Cerebellar cortex (tissue), 1 donor: ENCODE measurements at places on chromosomes 16 and 17.
A peak's percentile ranks its signal among the peaks of the same experiment; 100 is the strongest.

DNA sequence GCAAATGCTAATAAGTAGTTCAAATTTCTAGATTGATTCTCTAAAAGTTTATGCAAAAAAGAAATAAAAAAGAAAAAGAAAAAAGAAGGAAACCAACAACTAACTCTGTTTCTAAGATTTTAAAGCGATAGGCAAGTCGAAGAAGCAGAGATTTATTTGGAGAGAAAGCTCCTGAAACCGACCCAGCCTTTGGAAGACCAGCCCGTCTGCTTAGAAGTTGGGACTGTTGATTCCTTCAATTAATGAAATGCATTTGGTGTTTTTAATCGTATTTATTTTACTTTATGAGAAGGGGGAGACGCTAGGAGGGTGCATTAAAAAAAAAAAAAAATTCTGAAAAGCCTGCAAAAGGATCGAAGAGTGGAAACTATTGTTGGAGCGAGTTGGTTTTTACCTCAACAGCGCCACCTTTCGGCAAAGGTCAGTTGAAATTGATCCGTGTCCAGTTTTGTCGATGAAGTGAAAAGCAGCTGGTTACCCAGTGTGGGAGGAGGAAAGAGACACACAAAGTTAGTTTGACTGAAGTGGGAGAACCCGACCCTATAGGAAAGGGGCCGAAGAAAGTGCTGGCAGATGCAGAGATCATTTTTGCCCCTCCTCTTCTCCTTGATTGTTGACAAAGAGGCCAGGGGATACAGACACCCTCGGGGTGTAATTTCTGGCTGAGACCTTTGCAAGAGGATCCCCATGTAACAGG lies 1.5 kb upstream of the MAF start:
- peak; percentile 85 for DNase-seq

- DNase-seq, result no peak
Observed at GRCh38 chr16:49698931-49699840, 156.7 kb downstream of the ZNF423 start.

DNA sequence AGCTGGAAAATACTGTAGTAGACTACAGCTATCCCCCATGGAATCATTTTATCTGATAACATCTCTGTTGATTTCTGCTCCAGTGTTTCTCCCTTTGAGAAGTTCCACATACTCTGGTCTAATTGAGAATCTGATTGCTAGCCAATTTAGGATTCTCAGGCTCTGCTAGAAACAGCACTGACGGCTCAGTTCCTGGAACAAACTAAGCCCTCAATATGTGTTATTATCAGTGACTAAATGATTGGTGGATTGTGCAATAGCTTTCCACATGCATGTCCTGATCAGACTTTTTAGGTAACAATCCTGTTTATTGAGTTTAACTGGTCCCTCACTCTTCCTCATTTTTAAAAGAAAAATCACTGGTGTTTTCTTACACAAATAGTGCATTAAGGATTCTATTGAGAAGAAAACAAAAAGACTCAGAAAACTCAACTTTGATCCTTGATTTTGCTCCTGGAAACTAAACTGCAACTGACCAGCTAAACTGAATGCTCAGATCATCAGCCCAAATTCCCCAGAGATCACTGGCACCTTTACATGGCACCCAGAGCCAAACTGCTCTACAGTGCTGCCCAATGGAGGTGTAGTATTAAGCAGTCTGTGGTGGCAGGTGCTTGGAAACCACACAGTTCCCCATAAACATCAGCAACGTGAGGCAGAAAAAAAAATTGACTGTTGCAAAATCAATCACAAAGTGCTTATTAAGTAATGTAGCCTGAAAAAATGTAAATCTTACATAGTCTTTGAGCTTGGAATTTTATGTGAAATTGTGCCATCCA lies 423.7 kb downstream of the TOX3 start:
- DNase-seq, result no peak

DNA sequence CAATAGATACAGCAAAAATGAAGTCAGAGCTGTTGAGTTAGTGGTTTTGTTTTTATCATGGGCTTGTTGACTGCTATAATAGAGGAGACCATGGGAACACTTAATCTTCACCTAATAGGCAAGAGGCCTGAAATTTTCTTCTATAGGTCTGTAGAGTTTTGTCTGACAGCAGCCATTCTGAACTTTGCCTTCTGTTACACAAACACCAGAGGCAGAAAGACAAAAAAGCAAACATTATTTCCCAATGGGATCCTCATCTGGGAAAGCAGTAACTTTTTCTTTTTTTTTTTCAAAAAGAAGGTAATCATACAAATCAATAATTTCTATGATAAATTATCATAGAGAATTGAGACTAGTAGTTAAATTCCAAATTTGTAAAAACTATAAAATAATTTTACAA lies 494.1 kb downstream of the TOX3 start:
- no peak for DNase-seq

DNA sequence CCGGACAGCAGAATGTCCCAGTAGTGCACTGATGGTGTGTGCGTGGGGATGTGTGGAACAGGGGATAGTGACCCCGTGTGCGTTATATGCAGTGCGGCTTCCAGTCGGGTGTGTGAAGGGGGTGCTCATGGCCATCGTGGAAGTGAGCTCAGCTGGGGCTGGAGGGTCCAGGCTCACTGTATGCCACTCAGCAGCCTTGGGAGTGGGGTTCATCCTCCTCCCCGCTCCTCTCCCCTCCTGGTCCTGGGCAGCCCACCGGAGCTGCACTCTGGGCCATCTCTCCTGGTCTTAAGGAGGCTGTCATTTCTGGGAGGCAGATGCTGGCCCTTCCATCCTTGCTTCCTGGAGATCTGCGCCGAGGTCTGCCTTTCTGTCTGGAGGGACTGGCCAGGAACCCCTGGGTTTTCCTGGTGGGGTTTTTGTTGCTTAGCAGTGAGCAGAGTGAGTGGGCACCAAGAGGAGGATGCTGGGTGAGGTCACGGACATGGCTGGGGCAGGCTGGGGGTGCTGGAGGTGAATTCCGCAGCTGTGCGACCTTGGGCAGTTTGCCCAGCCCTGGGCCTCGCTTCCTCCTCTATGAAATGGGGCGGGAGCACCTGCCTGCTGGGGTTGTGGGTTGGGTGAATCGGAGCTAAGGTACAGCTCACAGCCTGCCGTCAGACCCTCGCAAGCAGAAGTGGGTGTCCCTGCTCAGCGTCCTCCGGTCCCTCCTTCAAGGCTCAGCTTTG lies 164.1 kb downstream of the SEC14L1 start:
- no peak for DNase-seq

GRCh38 chr17:56445692-56446411 lies 147.6 kb upstream of the NOG start:
- no peak for DNase-seq

DNA sequence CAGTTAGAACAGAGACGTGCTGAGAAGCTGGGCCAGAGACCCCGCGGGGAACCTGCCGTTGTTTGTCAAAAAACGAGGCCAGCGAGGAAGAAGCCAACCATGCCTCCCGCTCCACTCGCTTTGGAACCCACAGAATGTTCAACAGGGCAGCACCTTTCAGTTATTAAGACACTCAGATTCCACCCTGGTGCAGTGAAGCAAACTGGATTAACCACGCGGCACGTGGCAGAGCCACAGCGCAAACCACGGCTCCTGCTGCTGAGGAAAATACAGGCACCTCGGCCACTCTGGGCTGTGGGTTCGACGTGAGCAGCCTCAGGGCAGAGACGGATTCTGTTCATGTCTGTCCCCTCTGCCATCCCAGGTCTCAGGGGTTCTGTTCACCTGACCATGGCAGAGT lies 24.4 kb downstream of the ALOX15 start:
- DNase-seq, result no peak

DNA sequence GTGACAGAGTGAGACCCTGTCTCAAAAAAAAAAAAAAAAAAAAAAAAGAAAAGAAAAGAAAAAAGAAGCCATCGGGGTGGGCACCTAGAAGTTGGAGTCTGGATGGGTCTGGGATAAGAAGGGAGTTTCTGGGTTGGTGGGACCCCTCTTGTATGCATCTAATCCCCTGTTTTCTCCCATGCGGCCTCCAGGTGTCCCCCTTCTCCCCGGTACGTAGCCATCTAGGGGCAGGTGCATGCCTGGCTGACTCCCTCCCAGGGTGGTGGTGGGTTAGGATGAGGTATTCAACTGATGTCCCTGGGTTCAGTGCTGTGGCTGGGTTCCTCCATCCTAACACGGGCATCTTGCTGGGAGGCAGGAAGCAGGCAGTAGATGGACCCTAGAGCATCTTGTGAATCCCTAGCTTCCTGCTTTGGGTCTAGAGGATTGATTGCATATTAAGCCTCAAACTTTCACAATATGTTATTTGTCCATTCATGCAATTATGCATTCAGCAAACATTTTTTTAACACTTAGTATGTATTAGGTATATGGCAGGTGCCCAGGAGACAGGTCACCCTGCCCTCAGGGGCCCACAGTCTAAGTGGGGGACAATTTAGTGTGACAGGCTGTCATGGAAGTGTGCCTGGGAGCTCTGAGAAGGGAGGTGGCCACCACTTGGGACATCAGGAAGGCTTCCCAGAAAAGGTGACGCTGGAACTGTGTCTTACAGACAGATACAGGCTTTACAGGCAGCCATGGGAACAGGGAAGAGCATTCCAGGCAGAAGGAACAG lies 13.1 kb downstream of the FMNL1 start:
- peak; percentile 50 for DNase-seq

- DNase-seq, result no peak
Observed at GRCh38 chr17:72862276-72862999, 230.1 kb downstream of the SLC39A11 start.

- peak; percentile 84 for DNase-seq
Observed at GRCh38 chr17:5500589-5501391, 14.4 kb downstream of the MIS12 start.

- no peak for DNase-seq
Observed at GRCh38 chr17:36197387-36197703, 787 bp upstream of the CCL3L1 start.

DNA sequence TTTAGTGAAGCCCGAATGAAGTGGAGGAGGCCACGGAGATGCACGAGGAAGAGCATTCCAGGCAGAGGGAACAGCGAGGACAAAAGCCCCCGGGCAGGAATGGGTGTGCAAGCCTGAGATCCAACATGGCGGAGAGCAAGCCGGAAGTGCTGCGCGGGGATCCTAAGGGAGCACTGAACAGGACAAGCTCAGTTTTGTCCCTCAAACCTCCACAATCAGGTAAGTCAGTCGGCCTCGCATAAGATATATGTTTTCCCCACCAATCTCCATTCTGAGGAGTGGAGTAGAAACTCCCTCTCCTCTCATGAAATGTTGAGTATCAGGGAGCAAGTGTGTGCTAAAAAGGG lies 32.9 kb upstream of the USP22 start:
- no peak for DNase-seq

- DNase-seq, result no peak
Observed at GRCh38 chr16:49844359-49844758, 11.6 kb downstream of the ZNF423 start.

DNA sequence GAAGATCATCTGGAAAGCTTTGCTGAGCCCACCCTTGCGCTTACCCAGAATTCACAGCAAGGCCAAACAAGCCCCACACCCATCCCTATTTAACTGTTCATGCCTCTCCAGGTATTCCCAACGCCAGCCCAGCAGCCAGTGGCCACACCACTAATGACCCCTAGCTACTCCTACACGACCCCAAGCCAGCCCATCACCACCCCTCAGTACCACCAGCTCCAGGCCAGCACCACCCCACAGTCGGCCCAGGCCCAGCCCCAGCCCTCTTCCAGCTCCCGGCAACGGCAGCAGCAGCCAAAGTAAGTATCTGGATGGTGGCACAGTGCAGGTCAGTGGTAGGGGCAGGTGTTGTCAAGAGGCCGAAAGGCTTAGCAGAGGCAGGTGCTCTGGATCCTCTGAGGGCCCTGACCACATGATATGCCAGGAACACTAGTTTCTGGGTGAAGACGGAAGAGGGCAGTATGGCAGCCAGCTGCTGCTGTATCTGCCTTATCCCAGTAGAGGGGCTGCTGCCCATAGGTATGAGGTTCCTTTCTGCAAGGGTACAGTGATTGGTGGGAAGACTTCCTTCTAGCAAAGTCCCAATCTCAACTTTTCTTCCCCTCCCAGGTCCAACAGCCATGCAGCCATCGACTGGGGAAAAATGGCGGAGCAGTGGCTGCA lies 10.7 kb downstream of the PROCA1 start:
- DNase-seq, result no peak

- DNase-seq, result no peak
Observed at GRCh38 chr16:24139282-24139681, 116.9 kb upstream of the CACNG3 start.

DNA sequence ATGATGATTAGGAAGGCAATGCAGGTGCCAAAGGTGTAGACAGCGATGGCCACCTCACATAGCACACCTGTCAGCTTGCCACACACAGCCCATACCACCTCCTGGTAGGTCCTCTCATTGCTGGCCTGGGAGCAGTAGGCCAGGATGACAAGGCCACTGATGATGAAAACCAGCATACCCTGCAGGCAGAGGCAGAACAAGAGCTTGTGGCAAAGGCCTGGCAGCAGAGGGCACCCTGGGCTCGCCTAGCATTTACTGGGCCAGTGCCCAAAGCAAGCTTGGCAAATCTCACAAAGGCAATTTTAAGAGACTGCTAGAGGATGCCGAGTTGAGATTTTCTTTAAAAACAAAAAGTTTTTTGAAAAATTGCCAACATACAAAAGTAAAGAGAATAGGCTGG lies 5.9 kb downstream of the SLC38A7 start:
- DNase-seq, result peak; percentile 57

DNA sequence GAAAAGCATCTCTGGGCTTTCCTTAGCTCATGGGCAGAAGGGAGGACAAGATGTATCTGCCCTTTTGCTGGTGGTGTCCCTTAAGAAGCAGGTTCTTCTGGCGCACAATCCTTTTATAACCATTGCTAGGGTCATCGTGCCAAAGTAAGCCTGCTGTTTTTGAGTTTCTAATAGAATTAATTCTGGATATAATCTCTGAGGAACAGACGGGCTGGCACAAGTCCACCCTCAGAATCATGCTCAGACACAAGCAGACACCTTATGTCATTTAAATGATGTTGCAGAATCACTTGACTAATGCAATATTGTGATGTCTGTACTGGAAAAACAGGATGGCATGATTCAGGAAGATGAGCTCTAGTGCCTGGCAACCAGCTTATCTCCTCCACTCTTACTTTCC lies 18.8 kb upstream of the MMD start:
- DNase-seq, result peak; percentile 47

DNA sequence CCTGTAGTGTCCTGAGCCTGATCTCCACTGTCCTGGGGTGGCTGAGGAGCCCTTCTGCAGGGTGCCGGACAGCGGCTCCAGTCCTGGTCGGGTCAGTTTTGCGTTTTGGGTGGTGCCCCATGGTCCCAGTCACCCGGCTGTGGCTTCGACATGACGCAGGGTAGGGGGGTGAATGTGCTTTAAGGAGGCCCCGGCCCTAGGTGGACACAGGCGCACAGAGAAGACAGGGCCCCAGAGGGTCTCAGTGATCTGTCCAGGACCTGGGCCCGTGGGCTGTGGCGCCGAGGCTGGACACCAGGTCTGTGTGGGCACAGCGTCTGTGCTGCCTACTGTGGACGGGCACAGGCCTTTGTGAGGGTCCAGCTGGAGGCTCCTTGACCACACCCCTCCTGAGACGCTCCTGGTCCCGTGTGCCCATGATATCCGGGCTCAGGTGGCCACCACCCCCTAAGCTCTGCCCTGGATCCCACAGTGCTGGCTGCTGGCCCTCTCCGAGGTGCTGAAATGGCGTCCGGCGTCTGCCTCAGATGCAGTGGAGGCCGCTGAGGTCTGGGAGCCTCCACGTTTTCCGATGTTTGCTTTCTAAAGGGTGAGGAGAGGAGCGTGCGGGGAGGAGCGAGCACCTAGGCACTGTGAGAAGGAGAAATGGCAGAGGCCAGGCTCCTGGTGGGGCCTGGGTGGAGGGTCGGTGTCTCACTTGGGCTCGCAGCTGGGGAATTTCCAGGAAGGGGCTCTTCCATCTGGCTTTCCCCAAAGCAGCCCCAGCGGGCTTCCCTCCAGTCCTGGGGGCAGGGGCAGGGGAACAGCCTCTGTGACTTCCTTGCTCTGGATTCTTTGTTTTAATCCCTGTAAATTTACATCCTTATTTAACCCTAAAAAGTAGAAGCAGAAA lies 56.1 kb upstream of the ACSF3 start:
- no peak for DNase-seq
